ENCODE measurements at places on chromosomes 12 and 14.

DNA sequence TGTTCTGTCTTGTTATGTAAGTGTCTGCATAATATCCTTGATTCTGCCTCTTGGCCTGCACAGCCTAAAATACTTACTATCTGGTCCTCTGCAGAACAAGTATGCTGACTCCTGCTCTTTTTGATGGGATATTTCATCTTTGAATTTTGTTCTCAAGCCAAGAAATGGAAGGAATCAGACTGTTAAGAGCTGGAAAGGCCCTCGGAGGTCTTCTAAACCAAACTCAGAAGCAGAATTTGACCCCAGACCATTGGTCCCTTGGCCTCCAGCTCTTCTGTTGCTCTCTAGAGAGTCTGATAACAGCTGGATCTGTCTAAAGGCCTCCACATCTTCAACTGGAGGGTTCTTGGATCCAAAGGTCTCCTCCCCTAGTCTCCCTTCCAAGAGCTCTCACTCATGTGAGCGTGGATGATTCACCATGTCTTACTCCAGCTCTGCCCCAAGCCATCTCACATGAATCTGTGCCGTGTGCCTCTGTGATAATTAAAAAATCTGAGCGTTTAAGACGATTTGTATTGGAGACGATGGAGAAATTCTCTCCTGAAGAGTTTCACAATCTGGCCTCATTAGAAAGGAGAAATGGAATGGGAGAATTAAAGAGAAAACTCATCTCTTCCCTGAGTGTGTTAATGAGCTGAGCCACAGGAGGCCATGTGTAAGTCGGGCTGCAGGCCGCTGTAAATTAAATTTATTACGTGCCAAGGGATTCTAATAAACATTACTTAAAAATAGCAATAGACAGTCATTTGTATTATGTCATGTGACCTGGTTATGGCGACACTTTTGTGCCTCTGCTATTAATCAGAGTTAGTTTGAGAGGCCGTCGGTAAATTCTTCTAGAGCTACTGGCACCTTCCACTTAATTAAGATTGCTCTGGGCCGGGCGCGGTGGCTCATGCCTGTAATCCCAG, 15.4 kb upstream of the PRIMA1 start:
- DNase-seq: no peak

DNA sequence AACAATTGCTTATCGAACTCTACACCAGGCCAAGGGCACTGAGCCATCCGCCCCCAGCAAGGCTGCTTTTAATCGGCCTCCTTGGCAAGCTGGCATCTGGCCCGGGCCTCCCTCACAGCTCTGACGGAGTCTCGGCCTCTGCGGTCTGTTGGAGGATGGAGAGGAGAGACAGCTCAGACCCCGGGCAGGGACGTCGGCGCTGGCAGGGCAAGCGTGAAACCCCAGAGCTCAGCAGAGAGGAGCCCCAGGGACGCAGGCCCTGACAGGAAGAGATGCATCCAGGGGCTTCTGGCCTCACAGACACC, 17.5 kb downstream of the CAMKK2 start:
- no peak for DNase-seq

DNA sequence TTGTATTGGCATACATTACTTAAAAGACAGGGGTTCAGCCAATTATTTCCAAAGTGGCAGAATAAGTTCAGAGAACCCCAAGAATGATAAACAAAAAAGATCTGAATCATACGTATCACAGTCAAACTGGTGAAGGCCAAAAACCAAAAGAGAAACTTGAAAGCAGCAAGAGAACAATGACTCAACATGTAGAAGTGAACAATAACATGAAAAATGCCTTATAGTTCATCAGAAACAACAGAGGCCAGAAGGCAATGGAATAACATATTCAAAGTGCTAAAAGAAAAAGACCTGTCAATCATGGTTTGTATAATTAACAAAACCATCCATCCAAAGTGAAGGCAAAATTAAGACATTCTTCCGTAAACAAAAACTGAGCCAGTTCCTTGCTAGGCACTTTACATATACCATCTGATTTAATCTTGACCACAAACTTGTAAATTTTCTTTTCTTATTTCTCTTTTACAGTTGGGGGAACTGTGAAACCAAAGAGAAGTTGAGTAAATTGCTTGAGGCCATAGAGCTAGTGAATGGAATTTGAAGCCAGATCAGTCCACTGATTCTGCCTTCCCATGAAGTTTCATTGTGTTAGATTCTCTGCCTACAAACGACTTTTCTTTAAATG, 232.1 kb upstream of the SEL1L start:
- DNase-seq: no peak

GRCh38 chr14:59882957-59883356, 12.4 kb upstream of the RTN1 start:
- DNase-seq: no peak

GRCh38 chr12:124849382-124849781, 14.3 kb downstream of the SCARB1 start:
- DNase-seq: no peak

DNA sequence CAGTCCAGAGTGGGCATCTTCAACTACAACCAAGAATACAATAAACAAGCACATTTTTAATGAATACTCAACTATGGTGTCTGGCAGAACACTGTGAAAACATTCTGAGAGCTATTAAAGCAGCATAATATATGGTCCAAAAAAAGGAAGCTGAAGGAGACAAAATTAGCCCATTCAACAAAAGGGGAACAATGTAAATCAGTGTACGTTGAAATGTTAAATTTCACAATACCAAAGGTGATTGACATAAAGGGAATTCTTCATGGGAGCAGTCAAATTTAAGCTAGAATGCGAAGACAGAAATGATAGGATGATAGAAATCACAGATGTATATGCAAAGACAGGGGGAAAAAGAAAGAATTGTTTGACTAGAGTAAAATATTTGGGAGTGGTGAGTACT, 41.3 kb upstream of the SYCP3 start:
- DNase-seq: no peak

GRCh38 chr12:93315907-93316622, 61.7 kb upstream of the NUDT4 start:
- no peak for DNase-seq

GRCh38 chr12:121448771-121449315, 48.9 kb downstream of the RNF34 start:
- DNase-seq: no peak

DNA sequence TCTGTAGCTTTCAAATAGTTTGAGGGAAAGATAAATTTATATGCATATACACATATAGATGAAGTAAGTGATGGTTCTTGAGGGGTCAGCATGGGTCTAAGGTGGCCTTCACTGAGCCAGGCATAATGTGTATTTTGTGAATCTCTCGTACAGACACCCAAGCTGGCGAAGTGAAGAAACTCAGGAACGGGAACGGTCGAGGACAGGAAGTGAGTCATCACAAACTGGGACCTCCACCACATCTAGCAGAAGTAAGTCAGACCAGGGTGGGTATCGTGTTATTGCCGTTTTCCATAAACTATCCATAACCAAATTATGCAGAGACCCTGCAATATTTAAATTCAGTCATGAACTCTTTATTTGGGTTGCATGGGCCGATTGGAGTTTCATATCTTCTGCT, 15.4 kb upstream of the TNS2 start:
- no peak for DNase-seq

DNA sequence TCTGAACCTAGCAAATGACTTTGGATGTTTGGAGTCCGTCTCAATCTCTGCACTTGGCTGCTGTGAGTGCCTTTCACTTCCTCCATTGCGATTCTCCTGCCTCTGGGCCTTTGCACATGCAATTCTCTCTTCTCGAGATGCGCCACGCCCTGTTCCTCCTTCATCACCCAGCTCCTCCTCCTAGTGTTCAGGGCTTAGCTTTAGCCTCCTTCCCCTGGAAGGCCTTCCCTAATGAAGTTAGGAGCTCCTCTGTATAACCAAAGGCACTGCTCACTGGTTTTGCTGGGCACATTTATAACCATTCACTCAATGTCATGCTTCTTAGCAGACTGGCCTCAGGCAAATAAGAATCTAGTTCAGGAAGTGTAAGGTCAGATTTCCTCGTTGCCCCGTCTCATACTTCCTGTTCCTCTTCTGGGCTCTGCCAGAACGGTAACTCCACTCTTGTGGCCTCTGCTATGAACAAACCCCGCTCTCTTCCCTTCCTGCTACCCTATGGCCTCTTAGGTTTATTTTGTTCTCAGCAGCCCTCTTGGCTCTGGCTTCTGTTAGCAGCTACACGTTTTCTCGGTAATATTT, 171.4 kb downstream of the CRADD start:
- no peak for DNase-seq

DNA sequence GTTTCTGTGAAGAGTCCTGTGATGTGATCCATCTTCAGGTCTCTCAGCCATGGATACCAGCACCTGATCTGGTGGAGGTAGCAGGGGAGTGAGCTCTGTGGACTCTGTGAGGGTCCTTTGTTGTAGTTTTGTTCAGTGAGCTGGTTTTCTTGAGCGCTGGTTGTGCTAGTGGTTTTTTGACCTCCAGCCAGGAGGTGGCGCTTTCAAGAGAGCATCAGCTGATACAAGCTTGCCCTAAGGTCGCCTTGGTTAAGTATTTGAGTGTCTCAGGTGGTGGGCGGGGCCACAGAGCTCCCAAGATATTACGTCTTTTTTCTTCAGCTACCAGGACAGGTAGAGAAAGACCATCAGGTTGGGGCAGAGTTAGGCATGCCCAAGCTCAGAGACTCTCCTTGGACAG, 139.7 kb downstream of the TTLL5 start:
- DNase-seq: no peak

DNA sequence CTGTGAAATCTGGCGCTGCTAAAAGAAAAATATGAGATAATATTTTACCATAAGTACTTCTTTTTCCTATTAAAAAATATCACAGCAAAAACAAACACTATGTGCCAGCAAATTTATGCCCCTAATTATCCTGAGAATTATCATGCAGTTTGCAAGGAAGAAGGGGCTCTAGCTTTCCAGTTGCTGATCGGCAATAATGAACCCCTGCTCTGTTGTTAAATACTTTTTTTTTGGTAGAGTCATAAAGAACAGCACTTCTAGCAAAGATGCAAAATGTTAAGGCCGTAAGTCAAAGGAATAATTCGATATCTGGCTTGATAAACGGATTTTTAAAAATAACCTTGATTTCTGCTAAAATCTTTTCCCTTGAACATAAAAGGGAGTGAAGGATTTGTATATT, 108.9 kb downstream of the PDE3A start:
- no peak for DNase-seq

GRCh38 chr12:127536833-127537428, 730.0 kb upstream of the TMEM132C start:
- DNase-seq: no peak

- no peak for DNase-seq
Observed at GRCh38 chr12:25269701-25270100, 19.0 kb upstream of the KRAS start.

DNA sequence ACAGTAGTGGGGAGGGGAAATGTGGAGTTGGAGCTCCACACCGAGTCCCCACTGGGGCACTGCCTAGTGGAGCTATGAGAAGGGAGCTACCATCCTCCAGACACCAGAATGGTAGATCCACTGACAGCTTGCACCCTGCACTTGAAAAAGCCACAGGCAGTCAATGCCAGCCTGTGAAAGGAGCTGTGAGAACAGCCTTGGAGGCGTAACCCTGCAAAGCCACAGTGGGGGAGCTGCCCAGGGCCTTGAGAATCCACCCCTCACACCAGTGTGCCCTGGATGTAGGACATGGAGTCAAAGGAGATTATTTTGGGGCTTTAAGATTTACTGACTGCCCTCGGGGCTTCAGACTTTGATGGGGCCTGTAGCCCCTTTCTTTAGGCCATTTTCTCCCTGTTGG, 12.5 kb downstream of the CTSG start:
- DNase-seq: no peak
